ENCODE measurements at places on chromosomes 11 and 22.

GRCh38 chr11:995752-996420, 40.6 kb downstream of the MUC6 start:
- no peak for DNase-seq

- no peak for DNase-seq
Measured at GRCh38 chr11:13535819-13536218, 40.0 kb upstream of the PTH start.

DNA sequence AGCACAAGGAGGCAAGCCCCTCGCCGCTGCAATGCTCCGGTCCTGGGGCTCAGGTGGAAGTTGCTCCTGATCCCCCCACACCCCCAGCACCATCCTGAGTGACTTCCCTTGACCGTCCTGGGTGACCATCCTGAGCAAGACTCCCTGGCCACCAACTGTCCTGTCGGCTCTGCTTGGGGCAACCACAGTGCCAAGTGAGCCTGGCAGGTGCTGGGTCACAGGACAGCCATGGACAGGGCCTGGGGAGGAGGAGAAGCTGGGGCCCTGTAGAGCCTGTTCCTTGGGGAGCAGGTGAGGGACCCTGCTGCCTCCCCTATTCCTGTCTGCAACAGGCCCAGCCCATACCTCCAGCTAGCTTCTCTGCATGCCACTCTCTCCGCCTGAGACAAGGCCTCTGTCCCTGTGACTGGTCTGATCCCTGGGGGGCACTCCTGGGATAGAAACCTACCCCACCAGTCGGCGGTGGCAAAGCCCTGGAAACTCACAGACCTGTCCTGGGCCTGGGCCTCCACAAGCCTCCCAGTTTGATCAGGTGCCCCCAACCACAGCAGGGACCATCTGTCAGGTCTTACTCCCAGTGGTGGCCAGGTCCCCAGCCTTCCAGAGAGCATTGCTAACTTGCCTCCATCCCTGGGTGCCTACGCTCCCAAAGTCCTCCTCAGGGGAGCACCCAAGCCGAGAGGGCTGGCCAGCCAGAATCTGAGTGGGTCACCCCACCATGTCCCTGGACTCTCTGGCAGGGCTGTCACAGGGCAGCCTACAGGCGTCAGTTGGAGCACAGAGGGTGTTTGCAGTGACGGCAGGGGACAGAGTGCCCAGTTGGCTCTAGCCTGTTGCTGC, 68.7 kb upstream of the WNT7B start:
- DNase-seq: no peak

DNA sequence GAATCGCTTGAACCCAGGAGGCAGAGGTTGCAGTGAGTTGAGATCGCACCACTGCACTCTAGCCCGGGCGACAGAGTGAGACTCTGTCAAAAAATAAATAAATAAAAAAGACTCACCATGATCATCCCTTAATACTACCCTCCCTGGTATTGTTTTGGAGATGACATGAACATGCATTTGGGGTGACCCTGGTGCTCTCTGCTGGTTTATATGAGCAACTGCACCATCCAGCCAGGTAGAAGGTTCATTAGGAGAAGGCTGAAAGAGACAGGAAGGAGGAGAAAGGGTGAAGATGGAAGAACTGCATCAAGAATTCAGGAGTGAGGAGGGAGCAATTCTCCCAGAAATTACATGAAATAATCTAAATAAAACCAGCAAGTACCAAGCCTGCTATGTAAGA, 37.8 kb downstream of the SLC5A1 start:
- DNase-seq: peak; percentile 12

DNA sequence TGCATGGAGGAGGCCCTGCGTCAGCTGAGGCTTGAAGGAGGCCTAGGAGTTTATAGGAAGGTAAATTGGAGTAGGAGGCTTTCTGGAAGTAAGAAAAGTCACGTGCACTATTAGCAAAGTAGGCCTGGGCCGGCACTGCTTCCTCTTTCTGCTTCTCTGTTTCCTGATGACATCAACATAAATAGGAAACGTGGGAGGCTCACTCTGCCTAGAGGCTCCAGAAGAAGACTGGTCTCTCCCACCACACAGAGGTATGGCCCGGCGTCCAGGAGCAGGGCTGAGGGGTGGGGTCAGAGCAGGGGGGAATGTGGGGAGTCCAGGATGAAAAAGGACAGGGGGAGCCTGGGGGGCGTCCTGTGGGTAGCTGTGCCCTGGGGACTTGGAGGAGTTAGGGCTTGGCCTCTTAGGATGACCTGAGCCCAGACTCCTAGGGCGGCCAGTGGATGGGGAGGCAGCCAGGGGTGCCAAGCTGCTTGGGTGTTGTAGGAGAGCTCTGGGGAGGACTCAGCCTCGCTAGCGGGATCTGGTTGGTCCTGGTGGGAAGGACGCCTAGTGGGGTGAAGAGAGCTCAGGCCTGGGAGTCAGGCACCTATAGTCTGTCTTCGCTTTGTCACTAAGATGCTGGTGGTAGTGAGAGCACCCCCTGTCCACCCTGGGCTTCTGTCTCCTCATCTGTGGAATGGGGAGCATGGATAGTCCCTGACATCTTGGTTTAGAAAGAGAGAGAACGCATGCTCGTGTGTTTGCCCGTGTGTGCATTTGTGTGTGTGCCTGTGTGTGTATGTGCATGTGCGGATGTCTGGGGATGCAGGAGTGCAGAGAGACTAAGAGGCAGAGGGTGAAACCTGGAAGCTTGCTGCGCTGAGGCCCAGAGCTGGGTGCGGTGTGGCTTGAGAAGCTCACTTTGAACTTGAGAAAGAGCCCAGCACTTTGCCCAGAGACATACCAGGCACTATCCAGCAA, at the start of gene CSF2RB:
TSS of gene CSF2RB (plus strand) at position 202 of the 963 bp plus-strand sequence. CDS start 8,580 bp downstream, outside the sequence.
- DNase-seq: no peak

DNA sequence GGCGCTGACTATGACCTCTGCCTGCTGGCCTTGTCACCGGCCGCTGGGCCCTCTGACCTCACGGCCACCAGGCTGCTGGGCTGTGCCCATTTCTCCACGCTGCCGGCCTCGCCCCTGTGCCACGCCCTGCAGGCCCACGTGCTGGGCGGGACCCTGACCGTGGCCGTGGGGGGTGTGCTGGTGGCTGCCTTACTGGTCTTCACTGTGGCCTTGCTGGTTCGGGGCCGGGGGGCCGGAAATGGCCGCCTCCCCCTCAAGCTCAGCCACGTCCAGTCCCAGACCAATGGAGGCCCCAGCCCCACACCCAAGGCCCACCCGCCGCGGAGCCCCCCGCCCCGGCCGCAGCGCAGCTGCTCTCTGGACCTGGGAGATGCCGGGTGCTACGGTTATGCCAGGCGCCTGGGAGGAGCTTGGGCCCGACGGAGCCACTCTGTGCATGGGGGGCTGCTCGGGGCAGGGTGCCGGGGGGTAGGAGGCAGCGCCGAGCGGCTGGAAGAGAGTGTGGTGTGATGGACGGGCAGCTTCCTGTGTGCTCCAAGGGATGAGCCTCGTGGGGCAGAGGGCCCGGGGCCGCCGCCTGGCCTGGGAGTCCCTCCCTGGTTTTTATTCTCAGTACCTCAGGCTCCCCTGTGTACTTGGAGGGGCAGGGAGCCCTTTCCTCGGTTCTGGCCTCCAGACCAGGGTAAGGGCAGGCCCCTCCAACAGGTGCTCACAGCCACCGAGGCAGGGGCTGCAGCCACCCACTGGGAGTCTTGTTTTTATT, 3.0 kb downstream of the LRFN4 start:
- DNase-seq: no peak

DNA sequence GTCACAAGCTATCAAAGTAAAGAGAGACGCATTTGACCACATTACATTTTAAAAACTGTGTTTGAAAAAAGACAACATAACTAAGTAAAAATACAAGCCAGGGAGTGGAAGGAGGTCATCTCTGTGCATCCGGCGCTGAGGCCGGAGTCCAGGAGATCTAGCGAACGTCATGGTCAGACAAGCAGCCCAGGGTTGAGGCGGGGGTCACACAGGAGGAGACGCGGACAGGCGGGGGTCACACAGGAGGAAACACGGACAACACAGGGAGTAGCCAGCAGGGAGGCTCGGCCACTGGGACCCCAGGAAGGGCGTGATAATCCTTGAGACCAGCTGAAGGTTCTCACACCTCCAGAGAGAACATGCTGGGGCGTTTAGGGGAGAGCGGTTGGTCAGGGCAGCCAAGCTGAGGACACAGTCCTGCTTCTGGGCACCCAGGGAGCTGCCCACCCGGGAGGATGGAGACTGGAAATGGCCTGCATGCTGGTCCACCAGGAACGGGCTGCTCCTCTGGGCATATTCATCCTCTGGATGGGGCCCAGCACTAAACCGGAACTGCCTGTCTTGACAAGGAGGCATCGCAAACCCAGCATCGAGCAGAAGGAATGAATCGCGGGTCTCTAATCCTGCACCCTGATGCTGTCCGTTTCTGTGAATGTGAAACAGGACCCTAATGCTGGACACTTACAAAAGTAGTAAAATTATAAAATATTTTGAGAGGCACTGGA, 40.9 kb upstream of the MUC5AC start:
- DNase-seq: no peak

DNA sequence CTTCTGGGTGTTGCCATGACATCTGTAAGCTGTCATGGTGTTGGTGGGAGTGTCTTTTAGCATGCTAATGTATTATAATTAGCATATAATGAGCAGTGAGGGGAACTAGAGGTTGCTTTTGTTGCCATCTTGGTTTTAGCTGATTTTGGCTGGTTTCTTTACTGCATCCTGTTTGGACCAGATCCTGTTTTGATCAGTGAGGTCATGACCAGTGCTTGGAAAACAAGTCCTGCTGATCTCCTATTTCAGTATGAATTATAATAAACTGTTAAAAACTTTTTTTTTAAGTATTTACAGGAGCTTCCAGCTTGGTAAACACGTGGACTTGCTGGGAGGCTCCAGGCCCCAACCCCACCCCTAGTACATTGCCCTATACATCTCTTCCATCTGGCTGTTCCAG, 30.5 kb upstream of the P4HA3 start:
- no peak for DNase-seq

DNA sequence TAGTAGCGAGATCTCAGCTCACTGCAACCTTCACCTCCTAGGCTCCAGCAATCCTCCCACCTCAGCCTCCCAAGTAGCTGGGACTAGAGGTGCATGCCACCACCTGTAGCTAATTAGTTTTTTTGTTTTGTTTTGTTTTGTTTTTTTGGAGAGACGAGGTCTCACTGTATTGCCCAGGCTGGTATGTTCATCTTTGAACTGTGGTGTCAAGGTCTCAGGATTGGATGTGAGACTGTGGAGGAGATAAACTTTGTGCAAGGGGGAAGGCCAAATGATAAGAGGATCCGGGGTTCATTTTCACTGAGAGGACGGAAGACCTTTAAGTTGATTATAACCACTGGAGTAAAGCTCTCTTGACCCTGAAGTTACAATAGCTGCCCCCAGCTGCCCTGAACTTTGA, 8.9 kb downstream of the SEC14L2 start:
- DNase-seq: no peak

DNA sequence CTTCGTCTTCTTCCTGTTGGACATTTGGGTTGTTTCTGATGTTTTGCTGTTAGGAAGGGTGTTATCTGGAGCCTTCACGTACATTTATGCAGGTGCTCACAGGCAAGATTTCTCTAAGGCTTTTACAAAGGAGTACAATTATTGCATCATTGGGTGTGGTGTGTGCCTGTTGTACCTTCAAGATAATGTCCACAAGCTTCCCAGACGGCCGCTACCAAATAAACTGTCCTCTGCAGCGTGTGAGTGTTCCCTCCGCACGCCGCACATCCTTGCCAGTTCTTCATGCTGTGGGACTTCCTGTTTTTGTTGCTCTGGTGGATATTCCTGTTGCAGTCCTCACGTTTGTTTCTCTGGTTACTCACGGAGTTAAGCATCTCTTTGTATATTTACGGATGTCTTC, 133.3 kb downstream of the TBC1D22A start:
- DNase-seq: no peak

DNA sequence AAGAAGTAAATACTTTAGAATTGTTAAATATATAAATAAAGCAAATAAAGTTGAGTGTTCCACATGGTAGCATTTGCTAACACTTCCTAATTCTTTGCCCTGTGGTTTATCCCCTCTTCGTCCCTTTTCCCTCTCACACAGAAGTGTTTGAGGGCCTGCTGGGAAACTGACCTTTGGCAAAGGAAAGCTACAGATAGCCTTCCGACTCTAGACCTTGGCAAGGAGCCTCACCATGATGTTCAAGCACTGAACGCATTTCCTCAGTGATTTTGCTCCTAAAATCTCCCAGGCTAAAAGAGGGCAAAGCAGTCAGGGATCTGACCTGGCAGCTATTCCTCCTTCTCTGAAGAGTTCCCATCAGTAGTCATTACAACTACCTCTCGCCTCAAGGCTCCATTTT, 52.5 kb upstream of the HORMAD2 start:
- no peak for DNase-seq

DNA sequence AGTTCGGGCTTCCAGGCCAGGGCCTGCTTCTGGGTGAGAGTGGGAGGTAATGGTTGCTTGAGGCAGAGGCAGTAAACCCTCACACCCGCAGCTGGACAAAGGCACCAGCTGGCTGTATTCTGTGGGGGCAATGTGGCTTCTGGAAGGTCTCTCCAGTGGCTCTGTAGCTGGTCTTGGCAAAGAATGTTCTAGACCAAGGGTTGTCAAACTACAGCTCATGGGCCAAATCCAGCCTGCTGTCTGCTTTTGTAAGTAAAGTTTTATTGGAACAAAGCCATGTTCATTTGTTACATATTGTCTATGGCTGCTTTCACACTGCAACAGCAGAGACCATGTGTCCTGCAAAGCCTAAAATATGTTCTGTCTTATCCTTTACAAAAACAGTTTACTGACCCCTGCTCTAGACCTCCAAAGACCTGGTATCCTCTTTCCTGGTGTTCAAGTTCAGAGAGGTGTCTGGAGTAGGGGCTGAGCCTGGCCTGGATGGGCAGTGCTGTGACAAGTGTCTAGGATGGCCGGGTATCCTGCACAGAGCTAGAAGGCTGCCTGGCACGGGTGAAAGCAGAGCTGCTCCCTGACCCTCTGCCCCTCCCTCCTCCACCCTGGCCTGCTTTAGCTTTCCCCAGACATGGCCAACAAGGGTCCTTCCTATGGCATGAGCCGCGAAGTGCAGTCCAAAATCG, 3.4 kb downstream of the TAGLN start:
- no peak for DNase-seq

DNA sequence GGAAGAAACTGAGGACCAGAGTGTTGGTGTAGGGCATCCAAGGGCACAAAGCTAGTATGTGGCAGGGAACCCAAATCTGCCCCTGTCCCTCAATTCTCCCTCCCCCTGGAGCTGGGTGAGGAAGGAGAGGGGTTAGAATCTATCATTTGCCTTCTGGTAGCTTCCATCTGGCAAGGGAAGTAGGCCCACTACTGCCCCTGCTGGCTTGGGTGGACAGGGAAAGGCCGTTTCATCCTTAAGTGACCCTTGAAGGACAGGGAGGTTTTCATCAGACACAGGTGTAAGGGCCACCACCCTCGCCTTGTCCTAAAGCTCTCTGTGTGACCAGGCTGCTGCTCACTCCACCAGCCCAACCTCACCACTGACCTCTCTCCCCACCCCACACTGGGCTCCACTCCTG, 22.1 kb downstream of the NECTIN1 start:
- DNase-seq: no peak
